ENCODE measurements at places on chromosomes 5 and 9.
A peak's percentile ranks its signal among the peaks of the same experiment; 100 is the strongest.

DNA sequence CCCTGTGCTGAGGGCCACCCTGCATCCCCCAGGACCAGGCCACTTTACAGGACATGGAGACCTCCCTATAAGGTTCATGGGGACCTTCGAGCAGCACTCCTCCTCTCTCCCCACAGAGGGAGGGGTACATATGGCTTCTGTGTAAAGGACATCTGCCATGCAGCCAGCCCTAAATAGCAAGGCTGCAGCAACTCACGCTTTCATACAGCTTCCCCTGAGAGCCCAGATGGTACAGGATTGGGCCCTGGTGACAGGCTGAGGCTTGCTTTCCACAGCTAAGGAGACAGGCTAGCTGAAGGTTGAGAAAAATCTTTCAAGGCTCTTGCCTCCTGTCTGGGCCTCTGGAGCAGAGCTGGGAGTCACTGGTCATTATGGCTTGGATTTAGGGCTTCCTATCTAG lies 147.0 kb upstream of the ZNF366 start:
- DNase-seq: no peak

DNA sequence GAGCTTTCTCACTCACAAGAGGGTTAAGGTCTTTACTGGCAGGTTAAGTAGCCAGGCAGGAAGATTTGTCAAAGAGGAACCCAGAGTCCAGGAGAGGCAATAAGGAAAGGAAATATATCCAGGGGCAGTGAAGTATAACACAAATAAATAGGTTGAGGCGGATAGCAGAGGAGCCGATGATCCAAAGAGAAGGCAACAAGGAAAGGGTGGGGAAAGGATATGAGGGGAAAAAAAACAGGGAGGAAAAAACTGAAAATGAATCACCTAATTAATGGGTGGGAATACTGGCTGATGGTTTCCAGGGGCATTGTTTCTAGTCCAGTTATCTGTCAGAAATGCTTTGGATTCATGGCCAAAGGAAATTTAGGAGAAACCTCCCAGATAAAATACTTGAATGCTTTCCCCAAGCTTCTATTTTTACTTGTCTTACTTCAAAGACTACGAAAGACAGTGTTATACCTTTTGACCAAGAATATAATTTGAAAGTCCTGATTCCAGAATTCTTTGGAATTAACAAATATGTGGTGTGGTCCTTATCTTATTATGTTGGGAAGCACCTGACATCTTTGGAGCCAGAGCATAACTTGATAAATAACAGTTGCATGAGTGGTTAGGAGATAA lies 146.5 kb downstream of the AOPEP start:
- no peak for DNase-seq

DNA sequence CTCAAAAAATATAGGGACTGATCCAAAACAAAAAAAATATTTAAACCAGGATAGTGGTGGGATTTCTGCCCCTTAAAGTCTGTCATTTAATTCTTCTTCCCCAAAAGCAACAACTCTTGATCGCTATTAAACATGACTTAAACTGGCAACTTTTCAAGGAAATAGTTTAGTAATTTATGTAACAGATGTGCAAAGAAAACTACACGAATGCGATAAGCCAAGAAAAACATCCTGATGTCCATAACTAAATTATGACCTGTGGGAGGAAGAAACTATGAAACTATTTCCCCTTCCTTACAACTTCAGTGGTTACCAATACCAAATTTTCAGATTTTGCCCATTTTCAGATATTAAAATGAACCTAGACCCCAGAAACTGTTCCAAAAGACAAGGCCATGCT lies 31.5 kb downstream of the CLINT1 start:
- DNase-seq: no peak

GRCh38 chr5:163885117-163885516 lies 379.7 kb downstream of the MAT2B start:
- no peak for DNase-seq

DNA sequence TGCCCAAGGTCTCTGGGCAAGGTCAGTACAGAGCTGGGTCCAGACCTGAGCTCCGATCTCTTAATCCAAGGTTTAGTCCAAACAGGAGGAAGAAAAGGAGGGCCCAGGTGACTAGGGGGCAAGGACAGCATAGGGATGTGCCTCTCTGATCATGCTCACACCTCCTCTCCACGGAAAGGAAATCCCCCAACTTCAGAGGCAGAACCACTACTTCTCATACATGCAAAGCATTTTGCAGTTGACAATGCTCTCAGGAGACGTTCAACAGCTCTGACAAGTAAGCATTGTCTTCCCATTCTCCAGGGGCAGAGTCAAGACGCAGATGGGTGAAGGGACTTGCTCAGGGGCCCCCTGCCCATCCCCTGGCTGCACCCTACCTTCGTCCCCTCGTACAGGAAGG lies 8.7 kb upstream of the CORO2A start:
- DNase-seq: no peak

- DNase-seq: peak; percentile 26
These were observed 76.2 kb downstream of the MRPL36 start for GRCh38 chr5:1723476-1723875.

GRCh38 chr9:83633255-83633654 lies 10.3 kb downstream of the IDNK start:
- DNase-seq: no peak

DNA sequence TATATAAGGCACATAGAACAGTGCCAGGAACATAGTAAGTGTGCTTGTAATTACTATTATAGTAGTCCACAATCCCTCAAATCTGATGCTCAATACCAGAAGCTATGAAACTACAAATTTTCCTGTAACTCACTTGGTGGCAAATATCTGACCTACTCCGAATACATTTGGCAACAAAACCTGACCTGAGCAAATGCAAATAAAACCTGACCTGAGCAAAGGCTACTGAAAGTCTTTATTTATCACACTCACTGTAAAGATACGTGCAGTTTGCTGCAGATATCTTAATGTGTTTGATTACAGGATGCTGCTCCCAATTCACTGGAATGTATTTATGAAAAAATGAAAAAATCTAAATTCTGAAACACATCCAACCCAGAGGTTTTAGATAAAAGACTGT lies 7.1 kb downstream of the MEGF9 start:
- no peak for DNase-seq

DNA sequence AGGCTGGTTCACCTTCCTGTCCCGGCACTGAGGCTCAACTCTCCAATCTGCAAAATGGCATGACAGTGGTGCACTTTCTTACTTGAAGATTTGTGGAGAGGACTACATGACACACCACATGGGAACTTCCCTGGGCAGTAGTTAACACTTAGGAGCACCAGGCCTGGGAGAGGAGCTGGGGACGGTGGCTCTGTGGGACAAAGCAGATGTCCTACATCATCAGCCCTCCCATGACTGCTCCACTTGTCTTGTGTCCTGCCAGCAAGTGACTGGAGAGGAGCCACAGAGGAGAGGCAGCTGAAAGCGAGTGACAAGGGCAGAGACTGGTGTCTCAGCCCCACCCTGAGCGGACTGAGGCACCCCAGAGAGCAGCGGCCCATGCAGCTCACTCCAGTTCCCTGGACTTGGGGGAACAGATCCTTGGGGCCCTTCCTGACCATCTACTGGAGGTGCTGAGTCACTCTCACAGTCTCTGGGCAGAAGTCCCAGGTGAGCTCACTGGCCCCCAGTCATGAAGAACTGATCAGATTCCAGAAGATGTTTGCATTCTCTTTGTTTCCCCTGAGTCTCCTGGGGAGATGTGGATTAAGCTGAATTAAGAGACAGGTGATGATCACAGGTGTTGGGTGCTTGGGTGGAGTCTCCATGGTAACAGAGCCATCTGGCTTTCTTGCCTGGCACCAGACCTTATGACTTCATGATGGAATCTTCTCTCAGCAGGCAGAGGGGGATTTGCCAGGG lies 13.2 kb upstream of the SLC25A48 start:
- no peak for DNase-seq

- DNase-seq: no peak
These were observed 45.3 kb downstream of the OR2K2 start for GRCh38 chr9:111284703-111285102.

GRCh38 chr9:137789295-137789895 lies 88.2 kb upstream of the CACNA1B start:
- peak; percentile 16 for DNase-seq

DNA sequence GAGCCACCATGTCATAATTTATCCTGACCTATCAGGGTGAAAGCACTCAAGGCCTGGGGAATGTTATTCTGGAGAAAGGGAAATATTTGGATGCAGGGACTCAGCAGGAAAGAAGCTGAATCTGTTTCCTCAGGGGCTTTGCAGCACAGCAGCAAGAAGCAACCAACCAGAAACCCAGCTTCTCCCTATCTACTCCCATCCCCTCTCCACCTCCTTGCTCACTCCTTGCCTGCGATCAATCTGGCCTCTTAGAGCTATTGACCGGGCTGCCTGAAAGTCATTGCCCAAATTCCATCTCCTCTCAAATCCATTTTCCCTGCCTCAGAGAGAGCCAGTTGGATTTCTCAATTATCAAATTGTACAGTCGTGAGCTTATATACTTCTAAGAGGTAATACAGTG lies 542.0 kb upstream of the TRPC7 start:
- DNase-seq: no peak

DNA sequence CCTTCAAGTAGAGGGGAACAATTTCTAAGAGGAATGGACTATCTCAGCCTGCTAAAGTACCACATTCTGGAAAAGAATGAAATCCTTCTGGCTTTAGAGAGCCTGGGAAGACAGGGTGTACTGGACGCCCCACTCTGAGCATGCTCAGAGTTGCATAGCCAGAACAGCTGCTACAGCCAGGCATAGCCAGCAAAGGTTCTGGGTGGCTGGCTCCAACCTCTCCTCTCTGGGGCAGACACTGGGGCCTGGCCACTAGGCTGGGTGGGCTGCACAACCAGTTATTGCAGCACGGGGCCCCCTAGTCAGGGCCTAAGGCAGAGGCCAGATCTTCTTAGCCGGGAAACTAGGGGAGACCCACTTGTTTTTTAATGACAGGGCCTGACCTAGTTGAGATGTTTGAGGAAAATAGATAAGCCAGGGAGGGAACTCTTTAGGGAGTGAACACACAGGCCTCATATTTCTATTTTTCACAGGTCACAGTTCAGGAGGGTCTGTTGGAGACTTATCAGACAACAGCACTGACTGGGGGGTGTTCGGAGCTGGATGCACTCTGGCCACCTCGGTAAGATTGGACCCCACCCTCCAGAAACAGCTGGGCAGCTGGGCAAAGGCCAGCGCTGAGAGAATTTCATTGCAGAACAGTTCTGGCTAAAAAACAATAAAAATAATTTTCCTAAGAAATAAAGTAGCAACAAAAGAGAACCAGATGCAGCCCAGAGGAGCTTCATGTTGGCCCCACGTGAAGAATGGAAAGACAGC lies 142.9 kb downstream of the LPAR1 start:
- no peak for DNase-seq

GRCh38 chr5:135138116-135138850 lies 104.3 kb upstream of the PITX1 start:
- DNase-seq: no peak

DNA sequence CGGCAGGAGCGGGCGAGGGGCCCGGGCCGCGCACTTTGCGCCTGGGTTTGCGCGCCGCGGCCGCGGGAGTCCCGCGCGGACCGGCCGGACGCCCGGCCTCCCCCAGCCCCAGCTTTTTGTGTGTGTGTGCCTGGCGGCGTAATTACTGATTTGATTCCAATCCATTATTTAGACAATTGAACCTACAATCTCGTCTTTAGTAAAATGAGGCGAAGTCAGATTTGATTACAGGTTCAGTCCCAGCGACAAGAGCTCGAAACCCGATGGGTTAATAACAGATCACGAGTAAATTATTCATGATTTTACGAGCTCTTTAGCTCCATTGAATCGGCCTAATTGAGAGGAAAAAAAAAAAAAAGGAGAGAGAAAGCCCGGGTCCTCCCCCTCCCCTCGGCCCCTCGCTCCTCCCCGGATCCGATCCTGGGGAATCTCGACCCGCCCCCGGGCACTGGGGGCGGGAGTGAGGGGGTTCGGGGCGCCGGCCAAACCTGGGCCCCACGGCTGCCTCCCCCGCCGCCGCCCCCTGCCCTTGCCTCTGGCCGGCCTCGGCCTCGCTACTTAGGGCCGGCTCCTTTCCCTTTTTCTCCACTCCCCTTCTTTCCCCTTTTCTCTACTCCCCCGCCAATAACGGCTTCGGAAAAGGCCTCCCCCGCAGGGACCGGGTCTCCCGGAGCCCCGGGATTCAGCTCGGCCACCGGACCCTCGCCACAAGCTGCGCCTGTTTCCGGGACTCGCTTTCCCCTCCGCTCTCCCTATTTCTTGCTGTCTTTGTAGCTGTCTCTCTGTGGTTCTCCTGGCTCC lies 6.6 kb downstream of the LHX2 start:
- peak; percentile 56 for DNase-seq

- no peak for DNase-seq
These were observed 26.5 kb downstream of the C9orf85 start for GRCh38 chr9:71937898-71938297.

GRCh38 chr5:12237837-12238575 lies 333.8 kb upstream of the CTNND2 start:
- DNase-seq: no peak

- peak; percentile 60 for DNase-seq
These were observed 45.3 kb downstream of the PLPP7 start for GRCh38 chr9:131334629-131335367.

GRCh38 chr5:175206669-175207068 lies 237.3 kb downstream of the DRD1 start:
- no peak for DNase-seq

DNA sequence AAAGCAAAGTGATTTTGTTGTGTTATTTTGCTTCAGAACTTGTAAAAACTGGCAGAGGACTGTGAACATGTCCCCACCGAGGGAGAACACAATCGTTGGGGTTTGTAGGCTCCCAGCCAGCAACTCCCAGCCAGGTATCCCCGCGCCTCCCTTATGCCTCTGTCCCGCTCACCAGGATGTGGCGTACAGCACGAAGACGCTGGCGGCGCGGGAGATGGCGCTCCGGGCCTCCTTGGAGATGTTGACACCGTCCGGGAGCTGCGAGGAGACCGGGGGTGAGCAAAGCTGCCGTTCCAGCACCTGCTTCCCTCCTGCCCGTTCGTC lies 630 bp downstream of the POLE3 start:
- no peak for DNase-seq

GRCh38 chr5:98556712-98557111 lies 216.8 kb upstream of the RGMB start:
- no peak for DNase-seq

DNA sequence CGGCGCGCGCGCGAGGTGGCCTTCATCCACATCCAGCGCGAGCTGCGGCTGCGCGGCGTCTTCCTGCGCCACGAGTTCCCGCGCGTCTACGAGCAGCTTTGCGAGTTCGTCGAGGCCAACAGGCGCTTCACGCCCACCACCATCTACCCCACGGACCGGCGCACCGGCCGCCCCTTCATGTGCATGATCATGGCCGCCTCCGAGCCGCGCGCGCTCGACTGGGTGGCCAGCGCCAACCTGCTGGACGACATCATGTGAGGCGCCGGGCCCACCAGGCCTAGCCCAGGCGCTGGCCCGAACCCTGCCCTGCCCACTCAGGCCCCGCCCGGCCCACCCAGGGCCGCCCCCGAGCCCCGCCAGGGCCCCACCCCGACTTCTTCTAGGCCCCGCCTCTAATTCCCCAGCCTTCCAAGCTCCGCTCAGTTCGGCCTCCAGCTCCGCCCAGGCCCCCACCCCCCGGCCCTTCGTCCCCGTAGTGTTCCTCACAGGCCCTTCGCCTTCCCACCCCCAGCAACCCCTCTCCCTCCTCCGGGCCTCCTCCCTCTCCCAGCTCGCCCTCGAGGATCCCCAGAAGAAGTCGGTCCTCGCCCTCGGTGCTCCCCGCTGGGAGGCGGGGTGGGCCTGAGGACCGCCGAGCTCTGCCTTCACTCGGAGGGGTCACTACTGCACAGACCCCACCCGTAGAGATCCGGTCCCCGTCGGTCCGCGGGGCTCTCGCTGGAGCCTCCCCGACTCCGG lies 2.0 kb upstream of the PHPT1 start:
- DNase-seq: peak; percentile 87

GRCh38 chr5:119285070-119285916 lies 70.5 kb upstream of the TNFAIP8 start:
- no peak for DNase-seq

GRCh38 chr5:73858054-73858453 lies 232.1 kb downstream of the ARHGEF28 start:
- no peak for DNase-seq
